ENCODE measurements at places on chromosomes 3 and 15. TPM values are rescaled to one million over a fixed set of nuclear protein-coding genes. Genes with fewer than 3 reads are reported as not detected.

Gene SUCNR1
- total RNA-seq, result not detected

GRCh38 chr3:176193032-176193730, 1004.1 kb downstream of the TBL1XR1 start:
- DNase-seq, result peak; percentile 43

GRCh38 chr15:67784856-67785430, 40.4 kb upstream of the SKOR1 start:
- DNase-seq, result no peak

DNA sequence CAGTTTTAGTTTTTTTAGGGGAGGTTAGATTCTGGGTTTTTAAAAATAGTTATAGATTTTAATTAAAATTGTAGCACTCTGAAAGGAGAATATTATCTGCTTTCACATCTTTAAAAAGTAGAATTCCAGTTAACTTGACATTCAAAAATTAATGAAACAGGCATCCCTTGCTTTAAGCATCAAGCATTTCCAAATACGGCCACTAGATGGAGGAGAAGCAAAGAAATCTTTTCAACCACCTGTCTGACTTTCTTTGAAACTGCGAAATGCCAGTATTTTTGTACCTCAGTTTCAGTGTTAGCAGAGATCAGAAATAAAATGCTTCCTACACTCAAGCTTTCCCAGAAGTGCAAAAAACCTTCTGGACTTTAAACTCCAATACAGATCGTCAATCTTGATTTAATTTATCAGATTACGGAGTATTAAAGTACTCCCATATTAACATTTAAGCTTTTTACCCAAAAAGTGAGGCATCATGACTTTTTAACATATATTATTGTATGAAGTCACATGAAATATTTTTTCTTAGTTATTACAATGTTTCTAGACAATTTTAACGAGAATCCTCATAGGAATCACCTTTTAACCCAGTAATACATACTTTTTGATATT, 153.3 kb downstream of the P3H2 start:
- DNase-seq, result peak; percentile 50

All from H7 (cell line).